ENCODE measurements at places on chromosomes 7 and 10.

GRCh38 chr7:88500131-88500530 is 193.4 kb upstream of the STEAP4 start:
- no peak overlapping the region for H3K27ac ChIP-seq
- H3K27me3 ChIP-seq = no peaks in the 10 kb centered on the region
- no peak for DNase-seq
- no peaks in the 10 kb centered on the region for H3K36me3 ChIP-seq
- H3K4me1 ChIP-seq = no peaks in the 10 kb centered on the region

- no peak overlapping the region for H3K27ac ChIP-seq
- DNase-seq = no peak
- H3K36me3 ChIP-seq = no peaks in the 10 kb centered on the region
- no peaks in the 10 kb centered on the region for H3K4me1 ChIP-seq
- H3K27me3 ChIP-seq = no peaks in the 10 kb centered on the region
These were observed 204.0 kb downstream of the AHR start for GRCh38 chr7:17502213-17503060.

DNA sequence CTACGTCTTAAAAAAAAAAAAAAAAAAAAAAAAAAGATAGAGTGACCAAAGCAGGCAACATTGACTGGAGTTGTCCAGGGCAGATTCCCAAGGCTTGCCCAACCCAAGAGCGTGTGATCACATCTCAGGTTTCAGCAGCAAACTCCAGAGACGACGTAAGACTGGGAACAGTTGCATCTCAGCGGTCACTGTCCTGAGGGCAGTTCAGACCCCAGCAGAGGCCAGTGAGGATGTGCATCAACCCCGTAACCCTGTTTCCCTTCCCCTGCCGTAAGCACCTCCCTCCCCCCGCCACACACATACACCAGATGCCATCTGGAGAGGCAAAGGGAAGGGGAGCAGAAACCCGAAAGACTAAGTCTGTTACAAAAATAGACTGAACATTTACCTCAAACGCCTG is 19.3 kb upstream of the TOMM7 start:
- H3K4me3 ChIP-seq = no peak overlapping the region
- H3K36me3 ChIP-seq = no peaks in the 10 kb centered on the region
- H3K27ac ChIP-seq = no peak overlapping the region

DNA sequence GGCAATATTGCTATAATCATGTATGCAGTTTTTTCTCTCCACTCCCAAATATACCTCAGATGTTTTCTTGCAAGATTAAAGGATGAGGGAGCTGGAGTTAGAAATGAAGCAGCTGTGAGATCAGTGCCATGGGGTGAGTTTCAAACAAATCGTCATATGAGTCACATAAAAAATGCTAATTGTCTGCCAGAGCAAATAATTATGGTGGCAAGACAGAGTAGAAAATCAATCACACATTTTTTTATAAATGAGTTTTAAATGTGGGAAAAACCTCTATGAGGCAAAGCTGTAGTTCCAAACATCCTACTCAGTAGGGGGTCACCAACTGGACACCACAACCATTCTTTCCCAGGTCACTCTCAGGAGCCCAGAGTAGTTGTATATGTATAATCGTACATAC is 55.3 kb downstream of the CH25H start:
- H3K27me3 ChIP-seq = peaks cover 45% of the 10 kb centered on the region
- DNase-seq = no peak
- H3K4me1 ChIP-seq = no peaks in the 10 kb centered on the region
- H3K36me3 ChIP-seq = no peaks in the 10 kb centered on the region
- H3K4me3 ChIP-seq = no peak overlapping the region
